Activated naive CD4-positive, alpha-beta T cell treated with anti-CD3 and anti-CD28 coated beads, Interleukin-2, amount 50 U/mL, for 16 hours (primary cell): ENCODE measurements at places on chromosomes 2 and 18.
A peak's percentile ranks its signal among the peaks of the same experiment; 100 is the strongest.

DNA sequence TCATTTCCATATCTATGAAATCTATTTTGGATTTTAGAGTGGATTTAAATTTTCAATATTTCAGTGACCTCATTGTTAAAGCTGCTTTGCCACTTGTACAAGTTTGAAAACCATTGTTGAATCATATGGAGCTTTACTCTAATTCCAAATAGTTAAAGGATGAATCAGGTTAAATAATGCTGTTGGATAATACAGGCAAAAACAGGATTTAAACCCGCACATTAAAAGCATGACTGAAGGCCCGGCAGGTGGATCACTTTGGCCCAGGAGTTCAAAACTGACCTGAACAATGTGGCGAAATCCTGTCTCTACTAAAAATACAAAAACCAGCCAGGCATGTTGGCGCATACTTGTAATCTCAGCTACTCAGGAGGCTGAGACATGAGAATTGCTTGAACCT is 68.3 kb downstream of the RIF1 start:
- DNase-seq: no peak

GRCh38 chr2:88810017-88810416 is 118.5 kb downstream of the RPIA start:
- DNase-seq: no peak

GRCh38 chr2:209236377-209236776 is 187.5 kb upstream of the MAP2 start:
- no peak for DNase-seq

- DNase-seq: no peak
Observed at GRCh38 chr18:72360634-72361033, 183.5 kb downstream of the CBLN2 start.

- DNase-seq: no peak
Observed at GRCh38 chr18:5662586-5663090, 118.8 kb upstream of the EPB41L3 start.

DNA sequence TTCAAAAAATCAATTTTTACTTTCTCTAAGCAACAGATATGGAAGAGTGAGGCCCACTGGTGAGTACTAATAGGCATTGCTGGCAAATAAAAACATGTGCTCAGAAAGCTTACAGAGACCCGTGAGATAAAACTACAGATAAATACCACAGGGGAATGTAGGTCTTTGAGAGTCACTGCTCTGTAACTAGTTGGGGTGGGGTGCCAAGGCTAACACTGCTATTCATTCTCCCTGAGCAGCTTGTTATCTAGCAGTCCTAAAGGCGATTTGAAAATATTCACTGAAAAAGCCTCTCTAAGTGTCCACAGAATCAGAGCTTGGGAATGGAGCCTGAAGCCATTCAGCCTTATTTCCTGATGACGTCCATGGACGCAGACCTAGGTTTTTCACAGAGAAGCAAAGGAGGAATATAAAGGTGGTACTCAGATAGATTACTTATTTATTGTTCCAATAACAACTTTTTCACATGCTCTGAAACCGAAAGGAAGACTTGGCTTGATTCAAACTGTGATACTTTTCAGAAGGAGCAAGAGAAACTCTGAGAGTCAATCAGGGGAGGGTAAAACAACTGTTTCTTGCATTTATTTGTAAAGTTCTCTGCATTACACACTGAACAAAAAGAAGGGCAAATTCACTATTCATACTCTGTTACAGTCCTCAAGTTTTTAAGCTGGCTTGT is 188.4 kb downstream of the PPP1R1C start:
- no peak for DNase-seq

GRCh38 chr18:9612215-9612830 is 2.0 kb downstream of the PPP4R1 start:
- peak; percentile 22 for DNase-seq

DNA sequence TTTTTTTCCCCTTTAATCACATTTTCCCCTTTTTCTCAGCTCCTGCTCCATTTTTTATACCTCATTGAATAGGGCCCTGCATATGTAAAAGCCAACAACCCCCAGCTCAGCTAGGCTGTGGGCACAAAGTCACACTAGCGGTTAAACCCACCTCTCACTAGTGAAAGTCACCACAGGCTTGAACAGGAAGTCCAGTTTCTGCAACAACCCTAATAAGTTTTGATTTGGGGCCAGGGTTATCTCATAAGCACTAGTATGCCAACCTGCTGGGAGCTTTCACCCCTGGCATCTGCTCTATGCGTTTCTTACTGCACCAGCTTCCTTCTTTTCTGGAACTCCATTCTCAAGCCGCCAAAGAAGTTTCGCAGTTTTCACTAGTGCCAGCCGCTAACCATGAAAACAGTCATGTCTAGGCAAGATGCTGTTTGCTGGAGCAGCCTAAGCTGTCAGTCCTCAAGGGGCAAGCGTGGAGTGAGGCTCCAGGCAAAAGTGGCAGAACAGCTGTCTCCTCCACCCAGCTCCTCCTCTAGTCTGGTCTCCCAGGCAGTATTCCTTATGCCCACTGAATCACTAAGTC is 197.0 kb upstream of the MEIS1 start:
- DNase-seq: no peak

DNA sequence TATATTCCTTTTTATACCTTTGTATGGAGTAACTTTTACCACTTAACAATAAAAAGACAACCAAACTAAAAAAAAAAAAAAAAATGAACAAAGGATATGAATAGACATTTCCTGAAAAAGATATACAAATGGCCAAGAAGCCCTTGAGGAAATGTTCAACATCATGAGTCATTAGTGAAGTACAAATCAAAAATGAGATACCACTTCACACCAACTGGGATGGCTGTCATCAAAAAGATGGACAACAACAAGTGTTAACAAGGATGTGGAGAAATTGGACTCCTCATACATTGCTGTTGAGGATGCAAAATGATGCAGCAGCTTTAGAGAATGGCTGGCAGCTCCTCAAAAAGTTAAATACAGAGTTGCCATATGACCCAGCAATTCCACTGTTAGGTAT is 22.6 kb upstream of the SCYGR2 start:
- no peak for DNase-seq

GRCh38 chr2:11976073-11976472 is 229.6 kb downstream of the LPIN1 start:
- no peak for DNase-seq

GRCh38 chr18:25464227-25464626 is 112.3 kb upstream of the ZNF521 start:
- DNase-seq: no peak

- no peak for DNase-seq
Observed at GRCh38 chr2:101149241-101150192, 1.7 kb downstream of the TBC1D8 start.

GRCh38 chr2:95346231-95346737 is 49.1 kb downstream of the KCNIP3 start:
- no peak for DNase-seq

GRCh38 chr2:73006969-73007710 is 64.4 kb downstream of the SFXN5 start:
- DNase-seq: no peak

GRCh38 chr2:21267232-21267835 is 143.6 kb downstream of the TDRD15 start:
- DNase-seq: no peak

- DNase-seq: no peak
Observed at GRCh38 chr2:132977812-132978529, 308.0 kb upstream of the LYPD1 start.

DNA sequence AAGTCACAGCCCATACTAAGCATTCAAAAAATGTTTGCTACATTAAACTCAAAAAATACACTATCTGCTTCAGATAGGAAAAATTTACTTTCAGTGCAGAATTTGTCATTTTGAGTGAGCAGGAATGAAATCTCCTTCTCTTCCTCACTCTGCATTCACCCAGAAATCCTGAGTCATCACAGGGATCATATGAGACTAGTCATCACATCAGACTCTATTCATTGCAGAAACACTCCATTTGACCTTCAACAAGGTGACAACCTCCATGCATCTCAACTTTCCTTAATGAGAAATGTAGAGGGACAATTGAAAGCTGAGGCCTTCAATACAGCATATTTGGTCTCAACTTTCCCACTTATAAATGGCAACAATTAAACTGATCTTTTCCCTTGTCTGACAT is 130.4 kb upstream of the CYP26B1 start:
- no peak for DNase-seq

DNA sequence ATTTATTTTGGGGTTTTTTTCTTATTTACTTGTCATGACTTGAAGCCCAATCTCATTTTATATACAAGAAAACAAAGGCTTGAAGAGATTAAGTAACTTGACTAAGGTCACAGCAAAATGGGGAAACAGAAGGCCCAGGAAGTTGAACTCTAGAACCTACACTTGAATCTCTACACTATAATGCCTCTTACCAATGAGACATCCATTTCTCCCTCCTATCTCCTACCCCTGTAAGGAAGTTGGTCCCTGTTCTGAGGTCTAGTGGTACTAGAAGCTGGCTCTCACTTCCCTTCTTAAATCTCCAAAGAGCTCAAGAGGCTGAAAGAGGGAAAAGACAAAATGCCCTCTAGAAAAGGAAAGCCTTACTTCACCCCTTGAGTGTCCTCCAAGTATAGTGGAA is 25.5 kb upstream of the IHH start:
- no peak for DNase-seq

DNA sequence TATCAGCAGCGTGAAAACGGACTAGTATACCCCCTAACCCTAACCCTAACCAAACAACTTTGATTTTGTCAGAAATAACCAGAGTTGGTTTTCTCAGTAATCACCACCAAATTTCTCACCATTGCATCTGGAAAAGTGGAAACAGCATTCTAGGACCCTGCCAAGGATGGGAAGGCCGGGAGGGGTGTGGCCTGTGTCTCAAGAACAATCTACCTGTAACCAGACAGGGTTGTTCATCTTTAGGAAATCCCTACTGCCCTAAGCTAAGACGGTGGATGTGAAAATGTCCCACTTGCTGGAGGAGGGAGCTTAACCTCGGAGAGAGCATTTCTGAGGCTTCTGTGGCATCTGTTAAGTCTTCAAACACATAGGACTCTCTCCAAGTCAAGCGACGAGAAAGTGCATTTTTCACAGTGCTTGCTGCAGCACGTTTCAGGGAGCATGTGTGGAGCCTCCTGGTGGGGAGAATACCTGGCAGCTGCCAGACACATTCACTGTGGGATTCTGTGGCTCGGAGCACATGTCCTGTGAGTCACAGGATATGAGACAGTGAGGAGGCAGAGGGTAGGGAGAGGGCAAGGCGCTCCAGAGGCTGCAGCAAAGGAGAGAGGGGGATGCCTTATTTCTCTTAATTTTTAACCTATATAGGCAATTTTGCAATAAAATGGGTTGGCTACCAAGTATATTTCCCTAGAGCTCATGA is 207.5 kb downstream of the SPP2 start:
- no peak for DNase-seq

DNA sequence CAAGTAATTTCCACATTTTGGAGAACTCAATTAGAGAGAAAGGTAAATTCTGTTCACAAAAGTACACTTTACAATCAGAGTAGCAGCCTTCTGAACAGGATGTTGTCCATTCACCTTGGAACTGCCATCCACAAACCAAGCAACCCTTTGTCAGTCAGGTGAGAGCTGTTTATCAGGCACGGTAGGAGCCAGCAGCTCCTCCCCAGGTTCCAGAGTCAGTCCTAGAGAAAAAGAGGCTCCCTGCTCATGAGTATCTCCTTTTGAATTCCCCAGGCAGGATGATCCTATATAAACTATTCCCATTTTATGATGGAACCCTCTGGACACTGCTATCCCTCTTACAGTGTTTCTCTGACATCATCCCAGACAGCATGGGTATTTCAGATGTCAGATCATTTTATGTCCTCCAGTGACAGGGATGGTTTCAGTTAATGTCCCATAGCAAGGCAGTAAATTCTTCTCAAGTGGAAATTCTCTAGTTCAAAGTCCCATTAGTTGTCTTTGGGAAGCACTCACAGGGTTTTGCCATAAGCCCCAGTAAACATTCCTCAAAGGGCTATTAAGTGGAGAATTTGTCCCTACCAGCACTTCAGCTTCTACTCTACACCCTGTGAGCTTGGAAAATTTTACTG is 34.5 kb upstream of the CSRNP3 start:
- no peak for DNase-seq

GRCh38 chr18:51185075-51185474 is 12.4 kb downstream of the MEX3C start:
- DNase-seq: no peak

- no peak for DNase-seq
Observed at GRCh38 chr2:148643421-148643820, 1.1 kb upstream of the EPC2 start.

GRCh38 chr2:142020368-142020767 is 110.4 kb downstream of the LRP1B start:
- DNase-seq: no peak

DNA sequence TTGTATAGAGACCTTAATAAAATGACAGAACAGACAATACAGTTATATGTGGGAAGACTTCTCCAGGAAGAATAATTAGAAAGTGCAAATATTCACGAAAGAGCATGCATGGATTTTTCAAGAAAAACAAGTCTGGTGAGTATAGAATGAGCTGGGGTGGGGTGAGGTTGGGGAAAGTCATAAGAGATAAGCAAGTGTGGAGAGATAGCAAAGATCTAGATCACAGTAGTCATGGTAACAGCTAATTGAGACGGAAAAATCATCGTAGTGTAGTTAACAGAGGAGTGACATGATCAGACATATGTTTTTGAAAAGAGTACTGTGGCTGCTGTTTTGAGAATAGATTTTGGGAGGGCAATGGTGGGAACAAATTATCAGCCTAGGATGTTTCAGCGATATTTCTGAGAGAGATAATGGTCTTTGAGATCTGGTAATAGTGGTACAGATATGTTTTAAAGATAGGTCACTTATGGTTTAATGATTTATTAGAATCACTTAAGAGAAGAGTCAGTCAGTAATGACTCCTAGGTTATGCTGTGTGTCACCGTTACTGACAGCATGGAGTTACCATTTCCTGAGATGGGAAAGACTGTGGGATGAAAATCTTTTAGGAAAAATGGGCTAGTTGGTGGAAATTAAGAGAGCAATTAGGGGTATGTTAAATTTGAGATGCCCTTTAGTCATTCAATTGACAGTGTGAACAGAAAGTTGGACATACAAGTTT is 248.5 kb upstream of the SLC8A1 start:
- no peak for DNase-seq

- peak; percentile 7 for DNase-seq
Observed at GRCh38 chr2:240596080-240596460, 9.5 kb downstream of the CAPN10 start.

- no peak for DNase-seq
Observed at GRCh38 chr2:38274286-38275276, 102.5 kb downstream of the ATL2 start.

DNA sequence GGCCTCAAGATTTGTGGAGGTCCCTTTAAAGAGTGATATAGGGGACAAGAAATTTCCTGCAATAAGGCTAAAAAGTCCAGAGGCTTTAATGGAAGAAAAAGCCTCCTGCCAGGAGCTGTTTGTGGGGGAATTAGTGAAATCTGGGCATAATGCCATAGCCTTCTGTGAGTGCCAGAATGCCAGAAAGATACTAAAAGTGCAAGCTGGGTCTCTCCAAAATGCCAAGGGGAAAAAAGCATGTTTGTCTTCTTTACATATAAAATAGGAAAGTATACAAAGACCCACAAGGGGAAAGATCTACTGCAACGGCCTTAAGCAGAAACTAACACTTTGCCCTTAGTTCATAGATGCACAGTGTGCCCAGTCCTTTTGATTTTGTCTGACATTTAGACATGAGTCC is 647.7 kb upstream of the ZNF804A start:
- no peak for DNase-seq

GRCh38 chr2:203470371-203470770 is 64.7 kb downstream of the RAPH1 start:
- DNase-seq: no peak

GRCh38 chr18:77676910-77677309 is 427.3 kb downstream of the GALR1 start:
- DNase-seq: no peak

- DNase-seq: no peak
Observed at GRCh38 chr2:34570266-34570872, 971.3 kb upstream of the FAM98A start.
